ENCODE measurements at places on chromosomes 3 and 15.

DNA sequence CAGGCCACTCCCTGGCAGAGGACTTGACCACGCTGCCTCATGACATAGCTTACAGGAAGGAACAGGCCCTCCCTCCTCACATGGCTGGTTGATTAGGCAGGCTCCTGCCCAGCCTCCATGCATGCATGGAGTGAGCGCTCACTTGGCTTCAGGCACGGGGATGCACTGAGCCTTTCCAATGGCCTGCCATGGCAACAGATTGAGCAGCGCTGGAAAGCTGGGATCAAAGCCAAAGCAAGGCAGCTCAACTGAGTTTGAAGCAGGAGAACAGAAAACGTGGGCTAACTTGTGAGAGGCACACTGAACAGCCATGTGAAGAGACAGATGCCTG is 5.9 kb upstream of the GRAMD2A start:
- no peak overlapping the region for H3K4me3 ChIP-seq
- no peaks in the 10 kb centered on the region for H3K27me3 ChIP-seq
- DNase-seq: no peak

DNA sequence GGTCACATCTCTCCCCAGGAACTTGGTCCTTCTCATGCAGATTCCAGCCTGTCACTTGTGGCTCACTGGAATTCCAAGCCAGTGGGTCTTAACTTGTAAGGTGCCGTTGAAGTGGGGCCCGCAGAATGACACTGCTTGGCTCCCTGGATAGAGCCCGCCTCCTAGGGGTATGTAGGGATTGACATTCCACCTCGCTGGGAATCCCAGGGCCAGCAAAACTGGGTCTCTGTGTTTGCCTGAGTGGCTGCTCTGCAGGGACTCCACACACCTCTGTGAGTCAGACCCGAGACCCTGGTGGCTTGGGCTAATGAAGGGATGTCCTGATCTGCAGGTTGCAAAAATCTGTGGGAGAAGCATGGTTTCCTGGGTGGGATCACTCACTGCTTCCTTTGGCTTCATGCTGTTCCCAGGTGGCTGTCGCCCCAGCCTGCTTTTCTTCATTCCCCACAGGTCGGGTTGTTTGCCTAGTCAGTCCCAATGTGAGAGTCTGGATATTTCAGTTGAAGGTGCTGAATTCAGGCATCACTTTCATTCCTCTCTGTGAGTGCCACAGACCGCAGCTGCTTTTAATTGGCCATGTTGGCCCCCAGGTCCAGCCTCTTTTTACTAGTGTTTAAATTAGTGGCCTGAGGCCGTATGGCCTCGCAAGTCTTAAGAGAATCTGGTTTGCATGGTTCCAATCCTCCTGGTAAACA is 156.0 kb upstream of the TRIM42 start:
- H3K4me1 ChIP-seq: no peaks in the 10 kb centered on the region
- H3K4me3 ChIP-seq: no peak overlapping the region
- no peaks in the 10 kb centered on the region for H3K36me3 ChIP-seq
- no peaks in the 10 kb centered on the region for H3K27me3 ChIP-seq
- no peak overlapping the region for H3K27ac ChIP-seq
- DNase-seq: no peak

DNA sequence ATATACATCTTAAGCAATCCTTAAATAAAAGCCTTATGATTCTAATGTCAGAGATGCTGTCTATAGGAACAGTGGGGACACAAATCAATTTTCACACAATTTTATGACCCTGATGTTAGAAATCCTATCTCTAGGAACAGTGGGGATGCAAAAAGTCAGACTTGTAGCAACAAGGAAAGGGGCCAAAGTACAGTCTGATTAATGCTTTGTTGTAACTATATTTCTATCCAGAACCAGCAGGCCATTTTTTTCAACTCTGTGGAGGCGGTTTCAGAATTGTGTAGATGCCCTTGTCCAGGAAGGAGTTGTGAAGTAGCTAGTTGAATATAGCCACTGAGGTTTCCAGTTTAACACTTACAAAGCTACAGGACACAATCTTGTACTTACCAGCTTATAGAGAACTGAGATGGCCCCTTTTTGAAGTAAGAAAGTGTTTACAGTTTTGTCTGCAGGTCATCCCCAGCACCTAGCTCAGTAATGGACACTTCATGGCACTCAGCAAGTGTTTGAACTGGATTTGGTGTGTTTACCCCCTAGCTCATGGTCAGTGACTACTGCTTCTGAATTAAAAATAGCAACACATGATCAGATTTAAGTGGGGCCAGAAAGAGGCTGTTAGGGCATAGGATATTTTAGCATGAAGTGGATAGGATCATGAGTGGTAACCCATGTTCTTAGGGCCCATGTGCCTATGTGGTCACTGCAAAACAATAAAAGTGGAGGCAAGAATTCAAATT is 54.3 kb downstream of the RAB7A start:
- peak overlapping the region; percentile 7 for H3K27ac ChIP-seq
- DNase-seq: no peak
- no peaks in the 10 kb centered on the region for H3K27me3 ChIP-seq
- H3K4me1 ChIP-seq: peaks cover 64% of the 10 kb centered on the region
- H3K4me3 ChIP-seq: no peak overlapping the region
- H3K36me3 ChIP-seq: peaks cover 16% of the 10 kb centered on the region

DNA sequence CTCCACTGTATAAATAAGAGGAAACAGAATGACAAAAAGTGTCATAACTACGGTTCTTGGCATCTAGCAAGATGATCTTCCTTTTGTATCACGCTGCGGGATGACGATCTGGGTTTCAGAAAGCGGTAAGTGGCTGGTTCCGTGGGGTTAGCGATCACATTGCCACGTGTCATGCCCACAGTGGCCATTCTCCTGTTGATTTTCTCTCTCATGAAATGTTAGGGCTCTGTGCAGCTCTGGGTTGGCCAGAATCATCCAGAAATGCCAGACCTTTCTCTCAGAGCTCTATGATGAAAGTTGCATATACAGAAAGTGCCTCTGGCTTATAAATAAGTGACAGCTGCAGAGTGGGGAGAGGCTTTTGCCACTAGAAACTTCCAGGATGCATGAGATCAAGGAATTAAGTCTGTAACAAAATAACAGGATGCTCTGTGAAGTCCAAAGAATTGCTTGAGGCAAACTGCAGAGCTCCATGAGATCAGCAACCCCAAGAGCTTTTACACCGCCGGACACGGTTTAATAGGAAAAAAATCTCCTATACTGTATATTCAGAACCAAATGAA is 71.6 kb downstream of the ABTB1 start:
- peaks cover 47% of the 10 kb centered on the region for H3K36me3 ChIP-seq
- H3K4me1 ChIP-seq: peaks cover 40% of the 10 kb centered on the region
- no peak overlapping the region for H3K27ac ChIP-seq
- H3K27me3 ChIP-seq: no peaks in the 10 kb centered on the region

DNA sequence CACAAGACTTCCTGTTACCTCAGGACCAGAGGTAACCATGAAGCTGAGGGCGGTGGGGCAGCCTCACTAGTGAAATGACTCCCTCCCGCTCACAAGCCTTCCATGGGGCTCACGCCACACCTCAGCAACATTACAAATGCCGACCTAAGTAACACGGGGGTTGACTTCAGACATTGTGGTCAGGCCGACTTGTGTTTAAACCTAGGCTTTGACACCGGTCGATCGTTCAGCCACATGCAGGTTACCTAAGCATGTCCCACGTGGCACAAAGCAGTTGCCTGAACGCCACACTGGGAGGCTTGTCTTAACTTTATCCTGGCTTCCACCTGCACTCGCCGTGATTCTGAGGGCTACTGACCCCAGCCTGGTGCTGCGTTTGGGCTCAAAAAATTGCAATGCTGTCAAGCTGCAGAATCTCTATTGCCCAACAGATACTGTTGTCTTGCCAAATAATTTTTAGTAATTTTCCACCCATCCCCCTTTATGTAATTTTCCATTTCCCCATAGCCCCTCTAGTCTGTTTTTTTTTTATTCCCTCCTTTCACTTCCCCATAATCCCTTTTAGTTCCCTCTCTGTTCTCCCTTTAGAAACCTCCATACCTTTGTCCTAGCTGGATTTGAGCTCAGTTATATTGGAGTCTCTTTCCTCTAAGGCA is 158.6 kb upstream of the RGMA start:
- H3K36me3 ChIP-seq: no peaks in the 10 kb centered on the region
- no peak overlapping the region for H3K4me3 ChIP-seq
- DNase-seq: no peak
- no peak overlapping the region for H3K27ac ChIP-seq

DNA sequence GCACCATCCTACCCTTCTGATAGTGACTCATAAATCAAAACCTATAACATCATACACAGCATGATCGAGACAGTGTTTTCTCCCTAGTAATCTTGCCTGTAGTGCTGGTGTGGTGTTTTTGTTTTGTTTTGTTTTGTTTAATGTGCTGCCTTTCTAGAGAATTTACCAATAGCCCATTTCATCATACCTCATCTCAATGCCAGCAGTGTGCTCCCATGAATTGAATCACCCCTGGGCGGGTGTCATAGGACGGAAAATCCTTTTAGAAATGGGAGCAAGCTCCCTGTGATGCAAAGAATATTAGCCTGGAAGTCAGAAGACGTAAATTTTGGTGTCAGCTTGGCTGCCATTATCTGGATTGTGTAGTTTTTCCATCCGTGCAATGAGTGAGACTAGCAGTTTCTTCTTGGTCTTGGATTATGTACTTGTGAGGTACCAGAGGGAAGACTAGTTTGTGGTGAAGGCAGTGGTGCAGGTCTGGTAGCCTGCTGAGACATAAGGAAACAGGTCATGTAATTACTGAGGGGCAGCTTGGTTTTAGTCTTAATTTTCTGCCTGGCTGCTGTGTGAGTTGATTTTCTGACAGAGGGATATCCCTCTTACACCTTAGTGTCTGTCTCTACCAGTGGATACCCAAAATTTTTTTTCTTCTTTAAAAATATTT is 29.9 kb downstream of the IGSF10 start:
- no peak overlapping the region for H3K4me3 ChIP-seq

DNA sequence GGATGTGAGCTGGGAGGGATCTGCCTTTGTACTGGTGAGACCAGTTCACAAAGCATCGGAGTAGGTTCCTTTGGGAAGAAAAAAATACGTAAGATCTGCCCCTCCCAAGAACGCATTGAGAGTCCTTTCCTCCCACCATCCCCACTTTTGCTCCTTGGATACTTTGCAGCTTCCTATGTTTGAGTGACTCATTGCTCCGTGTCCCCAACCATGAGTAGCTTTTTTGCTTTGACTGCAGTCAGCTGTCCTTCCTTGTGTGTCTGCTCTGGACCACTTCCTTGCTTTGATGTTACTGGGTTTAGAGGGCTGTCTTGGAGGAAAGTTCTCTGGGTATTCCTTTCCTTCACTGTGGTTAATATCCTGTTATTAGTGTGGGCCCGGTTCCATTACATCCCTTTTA is 43.2 kb upstream of the PTPN23 start:
- H3K27me3 ChIP-seq: no peaks in the 10 kb centered on the region
- H3K36me3 ChIP-seq: peaks cover 83% of the 10 kb centered on the region
- no peak overlapping the region for H3K27ac ChIP-seq
- peaks cover 2% of the 10 kb centered on the region for H3K4me1 ChIP-seq
- no peak overlapping the region for H3K4me3 ChIP-seq
- no peak for DNase-seq

DNA sequence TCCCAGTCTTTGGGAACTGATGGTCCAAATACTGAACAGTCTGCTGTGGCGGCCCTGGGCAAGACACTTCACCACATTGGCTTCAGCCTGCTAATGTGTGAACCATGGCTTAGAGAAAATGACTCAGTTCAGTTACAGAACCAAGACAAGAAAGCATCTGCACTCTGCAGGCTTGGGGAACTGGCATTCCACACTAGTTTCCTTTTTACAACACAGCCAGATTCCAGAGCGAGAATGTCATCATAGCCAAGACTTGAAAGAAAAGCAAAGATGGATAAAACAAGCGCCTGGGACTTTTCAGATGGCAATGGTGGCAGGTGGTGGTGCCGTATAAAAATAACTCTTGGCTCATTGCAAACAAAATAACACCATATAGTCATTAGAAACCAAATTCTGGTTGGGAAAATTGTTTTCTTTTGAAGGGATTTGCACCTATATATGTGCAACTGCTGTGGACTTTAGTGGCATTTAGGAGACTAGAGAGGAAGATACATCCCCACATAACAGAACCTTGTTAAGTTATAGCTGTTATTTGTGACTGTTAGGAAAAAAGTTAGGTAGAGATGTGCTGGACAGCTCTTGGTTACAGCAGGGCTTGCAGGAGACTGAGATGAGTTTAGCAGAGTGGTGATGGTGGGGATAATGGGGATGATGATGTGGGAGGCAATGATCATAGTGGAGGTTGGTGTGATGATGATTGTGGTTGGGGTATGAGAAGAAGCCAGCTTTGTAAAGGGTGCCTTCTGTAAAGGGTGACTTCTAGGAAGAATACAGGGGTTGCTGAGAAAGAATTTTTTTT is 273.6 kb downstream of the THRB start:
- peaks cover 4% of the 10 kb centered on the region for H3K36me3 ChIP-seq
- no peak for DNase-seq
- H3K4me1 ChIP-seq: peaks cover 9% of the 10 kb centered on the region
- peaks cover 9% of the 10 kb centered on the region for H3K27me3 ChIP-seq

DNA sequence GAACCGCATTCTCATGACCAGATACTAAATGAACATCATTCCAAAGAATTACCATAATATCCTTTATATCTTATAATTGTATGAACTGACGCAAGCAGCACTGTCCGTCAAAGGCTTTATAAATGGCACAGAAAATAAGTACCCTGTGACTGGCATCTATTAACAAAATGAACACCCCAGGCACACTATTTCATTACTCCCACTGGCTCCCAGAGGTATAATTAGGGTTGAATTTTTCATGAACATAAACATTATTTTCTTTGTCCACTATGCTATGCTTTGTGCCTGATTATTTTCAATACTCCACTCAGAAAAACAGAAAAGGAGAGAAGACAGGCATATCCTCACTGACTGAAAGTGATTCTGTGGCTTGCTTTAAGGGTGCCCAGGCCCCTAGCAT is 71.1 kb downstream of the LYZL4 start:
- H3K27ac ChIP-seq: no peak overlapping the region
- H3K4me1 ChIP-seq: no peaks in the 10 kb centered on the region
- DNase-seq: no peak
- H3K36me3 ChIP-seq: no peaks in the 10 kb centered on the region
- H3K27me3 ChIP-seq: peaks cover 31% of the 10 kb centered on the region

- H3K36me3 ChIP-seq: peaks cover 61% of the 10 kb centered on the region
- no peaks in the 10 kb centered on the region for H3K27me3 ChIP-seq
- H3K4me3 ChIP-seq: no peak overlapping the region
- DNase-seq: no peak
- peaks cover 38% of the 10 kb centered on the region for H3K4me1 ChIP-seq
Observed at GRCh38 chr3:47288966-47289910, 6.5 kb downstream of the KLHL18 start.

DNA sequence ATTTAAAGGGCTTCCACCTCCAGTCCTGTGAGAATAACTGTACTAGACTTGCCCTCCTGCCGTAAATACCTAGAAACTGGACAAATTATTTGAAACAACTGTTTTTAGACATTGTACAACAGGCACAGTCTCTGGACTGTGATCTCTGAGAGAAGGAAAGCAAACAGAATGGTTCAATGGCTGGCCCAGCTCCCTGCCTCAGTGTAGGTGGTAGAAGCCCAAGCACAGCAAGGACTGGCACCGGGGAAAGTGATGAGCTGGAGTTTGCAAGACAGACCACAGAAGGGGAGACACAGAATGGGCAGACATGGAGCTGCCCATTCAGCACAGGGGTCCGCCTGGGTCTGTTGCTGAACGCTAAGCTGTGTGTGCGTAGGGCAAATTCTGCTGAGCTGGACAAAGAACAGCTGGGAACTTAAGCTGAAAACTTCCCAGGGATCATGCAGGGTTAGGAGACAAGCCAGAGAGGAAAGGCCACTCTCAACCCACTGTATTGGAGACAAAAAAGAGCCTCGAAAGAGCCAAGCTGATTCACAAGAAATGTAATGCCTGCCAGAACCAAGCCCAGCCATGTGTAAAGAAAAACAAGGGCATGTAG is 52.6 kb upstream of the SEC61A1 start:
- no peaks in the 10 kb centered on the region for H3K36me3 ChIP-seq
- no peak for DNase-seq
- no peak overlapping the region for H3K4me3 ChIP-seq
- peak overlapping the region; percentile 57 for H3K27ac ChIP-seq
- no peaks in the 10 kb centered on the region for H3K4me1 ChIP-seq

All from stimulated activated naive B cell treated with anti-CD40 and anti-IgM and Interleukin-4, amounts not matched to agents 10 μg/mL and 1 μg/mL and 100 μg/mL, for 72 hours (primary cell).